Coronary artery (tissue), 2 donors: ENCODE measurements at places on chromosomes 3 and 15.

- peak; percentile 85 for DNase-seq
Measured at GRCh38 chr3:187740421-187741399, 4.6 kb downstream of the BCL6 start.

- no peak for DNase-seq
Measured at GRCh38 chr15:80779658-80780415, 667 bp downstream of the CEMIP start.

- no peak for DNase-seq
Measured at GRCh38 chr15:39195961-39196486, 384.9 kb upstream of the THBS1 start.

DNA sequence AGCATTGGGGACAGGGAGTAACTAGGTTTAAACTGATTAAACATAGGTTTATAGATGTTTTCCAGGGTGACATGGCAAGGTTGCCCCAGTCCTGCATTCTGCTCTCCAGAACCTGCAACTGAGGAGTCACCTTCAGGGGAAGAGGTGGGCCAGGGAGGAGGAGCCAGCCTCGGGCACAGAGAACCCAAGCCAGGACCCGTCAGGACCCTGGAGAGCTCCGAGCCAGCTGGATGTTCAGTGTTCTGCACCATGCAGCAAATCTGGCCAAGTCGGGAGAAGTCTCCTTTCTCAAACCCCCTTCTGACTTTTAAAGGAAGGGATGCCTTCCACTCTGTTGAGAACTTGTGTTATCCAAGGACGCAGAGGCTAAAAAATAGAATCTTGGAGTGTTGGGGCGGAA is 62.1 kb upstream of the SLC6A11 start:
- peak; percentile 9 for DNase-seq

- no peak for DNase-seq
Measured at GRCh38 chr3:42872718-42873117, 3.0 kb downstream of the CYP8B1 start.
